ENCODE measurements at places on chromosomes 11 and 22.

- DNase-seq: no peak
Measured at GRCh38 chr22:25083807-25084200, 115.9 kb upstream of the CRYBB3 start.

DNA sequence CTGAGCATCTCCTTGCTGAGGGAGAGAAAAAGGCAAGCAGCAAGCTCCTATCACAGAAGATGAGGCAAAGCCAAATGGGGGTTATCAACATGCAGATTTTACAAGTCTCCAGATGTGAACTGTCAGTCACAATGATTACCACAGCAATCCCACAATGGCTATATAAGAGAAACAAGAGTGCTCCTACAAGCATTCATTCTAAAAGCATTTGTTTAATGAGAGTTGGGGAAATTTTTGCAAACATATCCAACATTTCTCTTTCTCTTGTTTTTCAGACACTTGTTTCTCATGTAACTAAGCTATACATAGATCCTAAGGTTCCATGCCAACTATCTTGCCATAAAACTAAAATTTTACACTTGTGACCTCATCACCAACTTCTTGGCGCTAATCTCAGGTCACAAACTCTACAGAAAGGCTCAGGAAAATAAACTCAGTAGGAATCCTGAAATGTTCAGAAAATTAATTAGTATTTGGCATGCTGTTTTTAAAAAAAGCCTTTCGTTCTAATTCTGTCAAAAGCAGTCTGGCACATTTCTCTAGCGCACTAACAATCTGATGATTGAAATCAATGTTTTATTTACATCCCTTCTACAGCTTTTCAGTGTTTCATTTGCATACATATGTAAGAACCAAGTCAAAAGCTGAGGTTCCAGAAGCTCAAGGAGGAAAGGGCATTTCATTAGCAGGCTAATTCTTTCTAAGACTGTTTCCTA, 199.5 kb downstream of the TTC28 start:
- no peak for DNase-seq

DNA sequence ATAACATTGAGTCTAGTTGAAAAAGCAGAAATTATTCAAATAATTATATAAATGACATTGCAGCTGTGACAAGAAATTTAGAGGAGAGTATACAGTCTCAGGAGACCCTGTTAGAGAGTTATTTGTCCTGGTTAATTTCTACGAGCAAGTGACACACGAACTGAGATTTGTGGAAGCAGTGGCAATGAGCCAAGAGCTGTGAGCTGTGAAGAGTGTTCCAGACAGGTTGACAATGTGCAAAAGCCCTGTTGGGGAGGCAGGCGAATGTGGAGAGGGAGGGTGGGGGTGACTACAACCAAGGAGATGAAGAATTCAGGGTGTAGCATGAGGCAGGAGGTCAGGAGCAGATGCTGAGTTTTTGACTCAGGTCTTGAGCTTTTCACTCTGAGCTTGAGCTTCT, 620.2 kb upstream of the TENM4 start:
- DNase-seq: no peak

DNA sequence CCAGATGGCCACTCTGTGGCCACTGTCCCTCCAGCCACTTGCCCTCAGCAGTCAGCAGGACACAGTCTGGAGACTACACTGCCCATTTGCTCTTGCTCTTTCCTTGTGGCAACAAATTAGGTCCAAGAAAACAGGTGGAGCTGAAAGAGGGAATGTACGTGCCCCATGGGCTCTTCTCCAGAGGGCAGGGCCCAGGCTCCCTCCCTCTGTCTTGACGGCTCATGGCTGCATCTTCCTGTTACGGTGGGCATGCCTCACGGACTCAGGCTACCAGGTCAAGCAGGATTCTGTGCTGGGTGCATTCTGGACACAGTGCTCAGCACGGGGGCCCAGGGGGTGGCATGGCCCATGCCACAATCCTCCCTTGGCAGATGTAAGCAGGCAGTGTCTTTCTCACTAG, 71.3 kb downstream of the MED15 start:
- DNase-seq: no peak

DNA sequence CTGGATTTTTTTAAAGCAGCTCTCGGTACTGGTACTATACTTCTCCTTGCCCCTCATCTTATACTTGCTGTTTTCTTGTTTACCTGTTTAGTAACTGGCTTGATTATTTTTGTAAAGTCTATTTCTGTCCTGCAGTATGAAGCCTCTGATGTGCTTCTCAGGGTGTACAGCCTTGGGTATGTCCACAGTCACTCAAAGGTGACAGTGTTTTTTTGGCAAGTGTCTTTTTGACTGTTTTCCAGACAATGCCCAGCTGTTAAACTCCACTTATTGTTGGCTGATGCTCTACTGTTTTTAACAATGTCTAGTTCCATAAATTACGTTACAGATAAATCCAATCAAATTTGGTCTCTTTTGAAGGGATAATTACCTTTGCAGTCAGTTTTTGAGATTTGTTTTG, 475.2 kb downstream of the JRKL start:
- DNase-seq: no peak

- DNase-seq: no peak
Measured at GRCh38 chr22:23037429-23038333, 32.6 kb upstream of the GNAZ start.

DNA sequence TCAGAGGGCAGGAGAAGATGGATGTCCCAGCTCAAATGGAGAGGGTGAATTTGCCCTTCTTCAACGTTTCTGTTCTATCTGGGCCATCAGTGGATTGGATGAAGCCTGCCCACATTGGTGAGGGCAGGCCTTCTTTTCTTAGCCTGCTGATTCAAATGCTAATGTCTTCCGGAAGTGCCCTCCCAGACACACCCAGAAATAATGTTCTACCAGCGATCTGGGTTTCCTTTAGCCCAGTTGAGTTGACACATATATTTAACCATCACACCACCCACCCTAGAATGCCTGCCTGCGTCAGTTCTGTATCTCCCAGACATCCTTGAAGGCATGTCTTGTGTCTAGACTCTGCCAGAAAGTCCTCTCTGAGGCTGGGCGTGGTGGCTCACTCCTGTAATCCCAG, 34.7 kb downstream of the CACNG2 start:
- DNase-seq: no peak

- peak; percentile 5 for DNase-seq
Measured at GRCh38 chr11:40338739-40339138, 1120.7 kb downstream of the LRRC4C start.

DNA sequence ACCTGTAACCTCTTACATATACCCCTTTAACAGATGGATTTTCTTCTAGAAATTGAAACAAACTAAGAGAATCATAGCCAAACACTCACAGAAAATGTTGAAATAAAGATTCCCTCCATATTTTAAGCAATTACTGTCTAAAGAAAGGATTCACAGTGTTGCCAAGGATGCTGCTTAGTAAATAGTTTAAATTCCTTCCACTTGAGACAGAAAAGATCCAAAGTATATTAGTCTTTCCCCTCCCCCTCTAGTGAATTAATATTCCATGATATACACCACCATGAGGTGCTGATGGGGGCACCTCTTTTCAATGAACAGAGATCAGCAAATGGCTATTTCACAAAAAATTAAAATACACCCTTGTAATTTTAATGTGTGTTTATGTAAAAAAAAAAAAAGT, 186.8 kb downstream of the SOX6 start:
- no peak for DNase-seq

DNA sequence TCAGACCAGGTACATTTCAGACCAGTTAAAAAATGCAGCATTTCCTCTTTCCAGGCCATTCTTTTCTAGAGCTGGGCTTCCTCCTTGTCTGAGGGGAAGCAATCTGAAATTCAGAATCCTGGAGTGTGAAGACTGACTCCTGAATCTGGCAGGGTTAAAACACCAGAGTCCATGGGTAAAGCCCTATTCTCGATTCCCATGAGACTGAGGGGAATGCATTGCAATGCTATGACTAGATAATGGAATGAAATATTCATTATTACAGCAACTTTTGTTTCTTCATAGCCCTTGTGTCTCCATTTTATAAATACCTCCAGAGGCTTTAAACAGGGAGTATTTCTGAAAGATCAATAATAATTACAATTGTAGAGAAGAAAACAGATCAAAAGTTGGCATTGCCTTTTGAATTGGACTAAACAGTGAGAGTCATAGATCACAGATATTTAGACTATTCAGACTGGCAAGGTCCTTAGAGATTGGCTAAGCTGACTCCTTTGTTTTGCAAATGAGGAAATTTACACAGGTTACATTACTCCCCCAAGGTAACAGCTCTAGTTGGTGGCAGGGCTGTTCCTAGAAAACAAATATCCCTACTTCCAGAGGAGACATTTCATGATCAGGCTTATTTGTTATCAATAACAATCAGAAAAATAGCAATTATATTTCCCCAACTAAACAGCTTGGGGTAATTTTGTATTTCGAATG, 632.6 kb upstream of the KIRREL3 start:
- DNase-seq: no peak

GRCh38 chr22:30649430-30650007, 13.9 kb downstream of the SLC35E4 start:
- peak; percentile 66 for DNase-seq

GRCh38 chr11:1655168-1656060, 25.8 kb downstream of the KRTAP5-5 start:
- no peak for DNase-seq

DNA sequence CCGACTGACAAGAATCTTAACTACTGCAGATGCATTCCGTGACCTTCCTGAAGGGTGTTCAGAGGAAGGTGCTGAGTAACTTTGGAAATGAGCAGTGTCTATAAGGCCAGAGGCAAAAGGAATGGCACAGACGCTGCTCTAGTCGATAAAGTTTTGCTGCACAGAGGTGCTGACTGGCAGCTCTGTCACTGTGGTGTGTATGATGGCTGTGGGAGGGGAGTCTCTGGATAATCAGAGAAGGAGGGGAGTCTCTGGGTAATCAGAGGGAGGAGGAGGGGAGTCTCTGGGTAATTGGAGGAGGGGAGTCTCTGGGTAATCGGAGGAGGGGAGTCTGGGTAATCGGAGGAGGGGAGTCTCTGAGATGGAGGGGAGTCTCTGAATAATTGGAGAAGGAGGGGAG, 18.4 kb downstream of the PTDSS2 start:
- DNase-seq: no peak

DNA sequence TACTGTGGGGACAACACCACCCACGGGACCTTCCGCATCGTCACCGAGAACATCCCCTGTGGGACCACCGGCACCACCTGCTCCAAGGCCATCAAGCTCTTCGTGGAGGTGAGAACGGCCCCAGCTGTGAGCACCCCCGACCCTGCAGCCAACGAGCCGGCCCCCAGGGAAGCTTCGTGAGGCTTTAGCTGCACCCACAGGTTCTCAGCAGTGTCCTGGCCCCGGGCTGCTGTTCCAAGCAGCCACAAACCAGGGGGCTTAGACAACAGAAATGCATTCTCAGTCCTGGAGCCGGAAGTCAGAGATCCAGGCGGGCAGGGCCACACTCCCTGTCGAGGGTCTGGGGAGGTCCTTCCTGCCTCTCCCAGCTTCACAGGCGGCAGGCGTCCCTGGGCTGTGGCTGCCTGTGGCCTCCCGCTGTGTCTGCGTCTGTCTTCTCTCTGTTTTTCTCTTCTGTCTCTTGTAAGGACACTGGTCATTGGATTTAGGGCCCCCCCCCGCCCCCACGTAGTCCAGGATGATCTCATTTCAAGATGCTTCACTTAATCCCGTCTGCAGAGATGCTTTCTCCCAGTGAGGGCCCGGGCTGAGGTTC, 12.5 kb downstream of the MUC5B start:
- DNase-seq: no peak

- DNase-seq: no peak
Measured at GRCh38 chr11:104682206-104682605, 216.1 kb downstream of the CASP12 start.

GRCh38 chr22:42615092-42615859, 593 bp upstream of the POLDIP3 start:
- DNase-seq: peak; percentile 93

DNA sequence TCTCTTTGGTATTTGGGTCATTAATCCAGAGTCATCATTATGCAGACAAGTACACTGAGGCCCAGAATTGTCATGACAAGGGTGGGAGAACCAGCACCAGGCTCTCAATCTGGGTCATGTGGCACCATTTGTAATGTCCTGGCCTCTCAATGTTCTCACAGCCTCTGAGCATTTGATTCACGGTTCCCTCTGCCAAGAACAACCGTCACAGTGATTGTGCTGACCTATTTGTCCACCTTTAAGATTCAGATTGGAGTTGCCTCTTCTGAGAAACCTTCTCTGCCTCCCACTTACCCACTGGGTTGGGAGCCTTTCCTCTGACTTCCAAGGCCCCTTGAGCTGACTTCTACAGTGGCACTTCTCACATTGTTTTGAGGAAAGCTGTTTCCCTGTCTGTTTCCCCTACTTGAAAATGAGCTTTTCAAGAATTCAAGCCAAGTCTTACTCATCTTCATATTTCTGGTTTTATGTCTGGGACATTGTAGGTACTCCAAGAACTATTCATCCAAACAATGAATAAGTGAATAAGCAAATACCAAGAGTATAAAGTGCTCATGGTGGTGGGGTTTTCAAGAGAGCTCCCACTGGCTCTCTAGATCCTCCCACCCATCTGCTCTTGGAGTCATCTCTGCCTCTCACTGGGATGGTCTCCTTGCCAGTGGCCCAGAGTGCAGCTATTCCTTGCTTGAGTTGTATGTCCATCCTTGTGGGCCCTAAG, 126.4 kb upstream of the E2F8 start:
- DNase-seq: peak; percentile 55

GRCh38 chr22:19554834-19555404, 30.7 kb upstream of the CLDN5 start:
- DNase-seq: no peak

DNA sequence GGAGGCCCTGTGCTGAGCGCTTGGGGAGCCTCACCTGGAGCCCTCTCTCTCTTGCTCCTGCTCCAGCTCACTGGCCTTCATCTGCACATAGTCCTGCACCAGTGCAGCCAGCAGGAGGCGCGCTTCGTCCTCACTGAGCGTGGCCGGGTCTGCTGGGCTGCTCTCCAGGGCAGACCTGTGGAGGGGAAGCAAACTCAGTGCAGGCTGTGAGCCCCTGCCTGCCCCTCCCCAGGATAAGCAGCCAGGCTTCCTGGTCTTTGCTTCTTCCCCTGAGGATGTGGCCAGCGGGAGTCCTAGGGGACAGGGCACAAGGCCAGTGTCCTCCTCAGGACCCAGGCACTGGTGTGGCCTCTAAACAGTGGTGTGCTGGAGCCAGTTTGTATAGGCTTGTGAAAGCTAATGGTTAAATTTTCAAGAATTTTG, 2.2 kb downstream of the CALCA start:
- no peak for DNase-seq

DNA sequence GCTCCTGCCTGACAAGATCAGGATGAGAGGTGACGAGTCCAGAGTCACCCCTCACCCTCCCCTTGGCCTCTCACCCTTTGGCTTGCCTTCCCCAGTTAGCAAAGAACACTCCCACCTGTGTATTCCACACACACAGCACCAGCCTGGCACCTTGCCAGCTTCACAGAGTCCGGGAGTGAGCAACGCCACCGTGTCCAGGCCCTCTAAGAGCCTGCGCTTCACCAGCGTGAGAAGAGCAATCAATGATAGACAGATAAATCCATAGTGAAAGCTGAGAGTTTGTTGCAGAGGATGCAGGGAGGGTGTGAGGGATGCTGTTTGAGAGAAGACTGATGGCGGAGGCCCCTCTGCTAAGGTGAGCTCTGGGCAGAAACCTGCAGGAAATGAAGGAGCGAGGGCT, 404.5 kb downstream of the LARGE1 start:
- DNase-seq: no peak
